Renal cortical epithelial cell (primary cell): ENCODE measurements at places on chromosomes 11 and 22. TPM values are rescaled to one million over a fixed set of nuclear protein-coding genes. Genes with fewer than 3 reads are reported as not detected.

ASPHD2 gene
- total RNA-seq: 5.4 and 5.6 TPM in 2 replicates

DNA sequence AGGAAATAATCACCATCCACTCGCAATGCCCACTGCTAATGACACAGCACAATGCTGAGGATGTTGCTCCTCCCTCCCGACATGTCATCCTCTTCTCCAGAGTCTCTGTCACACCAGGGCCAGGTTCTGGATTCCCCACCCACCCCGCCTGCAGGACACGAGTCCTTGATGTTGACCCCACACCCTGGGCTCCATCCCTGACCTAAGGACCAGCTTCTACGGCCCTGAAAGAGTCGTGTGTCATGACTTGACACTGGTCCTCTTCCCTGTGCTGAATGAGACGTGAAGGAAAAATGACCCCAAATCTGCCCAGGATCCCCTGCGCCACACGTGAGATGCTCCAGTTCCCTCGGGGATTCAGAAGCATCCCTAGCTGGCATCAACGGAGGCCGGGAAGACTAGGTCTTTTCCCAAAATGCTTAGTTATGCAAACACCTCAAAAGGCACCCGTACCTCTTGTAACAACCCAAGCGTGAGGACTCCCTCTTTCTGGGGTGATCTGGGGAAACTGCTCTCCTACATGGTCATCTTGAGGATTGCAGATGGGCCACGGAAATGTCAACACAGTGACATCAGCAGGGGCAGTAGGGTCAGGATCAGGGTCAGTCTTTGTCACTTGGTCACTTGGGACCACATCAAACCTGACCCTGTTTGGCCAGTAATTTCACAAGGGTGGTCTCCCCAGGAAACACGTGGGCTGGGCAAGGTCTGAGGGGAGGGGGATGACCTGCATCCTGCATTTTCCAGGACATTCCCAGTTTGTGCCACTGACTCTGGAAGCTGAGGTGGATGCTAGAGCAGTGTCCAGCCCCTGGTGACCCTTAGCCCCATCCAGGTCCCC lies 42.0 kb downstream of the IGLL5 start:
- no peak for DNase-seq

GRCh38 chr11:10473371-10473770 lies 18.3 kb downstream of the AMPD3 start:
- DNase-seq: no peak

DNA sequence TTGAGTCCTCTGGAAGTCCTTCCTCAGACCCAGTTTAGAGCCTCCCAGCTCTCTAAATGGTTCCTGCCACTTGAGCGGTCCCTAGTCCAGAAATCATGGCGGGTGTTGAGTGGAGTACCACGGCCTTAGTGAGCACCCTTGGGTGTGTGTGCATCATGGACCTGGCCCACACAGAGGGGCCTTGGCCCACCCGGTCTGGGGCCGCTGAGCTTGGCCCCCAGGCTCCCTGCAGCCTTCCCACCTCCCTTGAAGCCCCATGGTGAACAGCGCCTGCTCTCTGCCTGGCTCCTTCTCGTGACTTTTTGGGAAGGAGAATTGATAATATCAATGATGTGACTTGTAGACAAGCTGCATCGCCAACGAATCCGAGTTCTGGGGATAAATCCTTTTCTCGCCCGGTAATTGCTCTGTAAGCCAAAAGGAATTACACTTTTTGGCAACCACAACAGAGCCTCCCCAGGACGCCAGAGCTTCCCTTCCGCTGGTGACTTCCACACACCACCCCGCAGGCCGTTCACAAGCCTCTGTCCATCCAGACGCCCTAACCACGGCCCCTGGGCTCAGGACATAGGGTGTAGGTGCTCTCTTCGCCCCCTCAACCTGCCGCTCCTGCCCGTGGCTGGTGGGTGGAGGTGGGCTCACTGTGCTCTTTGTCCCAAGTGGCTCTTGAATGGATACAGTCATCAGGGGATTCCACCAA lies 93.8 kb downstream of the NECTIN1 start:
- DNase-seq: no peak

SAA4 gene
- total RNA-seq: 2.4 and 7.5 TPM in 2 replicates
